NK-92 treated with Interleukin-12 subunit alpha and Interleukin-12 subunit beta, amount 100 ng/mL, for 24 hours (cell line): ENCODE measurements at places on chromosomes 6 and 20.
A peak's percentile ranks its signal among the peaks of the same experiment; 100 is the strongest.

- no peak for DNase-seq
Measured at GRCh38 chr6:150940941-150941340, 75.4 kb downstream of the MTHFD1L start.

GRCh38 chr20:31760519-31761240 lies 21.6 kb downstream of the TPX2 start:
- DNase-seq: no peak

GRCh38 chr6:15502446-15503345 lies 160.1 kb downstream of the DTNBP1 start:
- no peak for DNase-seq

DNA sequence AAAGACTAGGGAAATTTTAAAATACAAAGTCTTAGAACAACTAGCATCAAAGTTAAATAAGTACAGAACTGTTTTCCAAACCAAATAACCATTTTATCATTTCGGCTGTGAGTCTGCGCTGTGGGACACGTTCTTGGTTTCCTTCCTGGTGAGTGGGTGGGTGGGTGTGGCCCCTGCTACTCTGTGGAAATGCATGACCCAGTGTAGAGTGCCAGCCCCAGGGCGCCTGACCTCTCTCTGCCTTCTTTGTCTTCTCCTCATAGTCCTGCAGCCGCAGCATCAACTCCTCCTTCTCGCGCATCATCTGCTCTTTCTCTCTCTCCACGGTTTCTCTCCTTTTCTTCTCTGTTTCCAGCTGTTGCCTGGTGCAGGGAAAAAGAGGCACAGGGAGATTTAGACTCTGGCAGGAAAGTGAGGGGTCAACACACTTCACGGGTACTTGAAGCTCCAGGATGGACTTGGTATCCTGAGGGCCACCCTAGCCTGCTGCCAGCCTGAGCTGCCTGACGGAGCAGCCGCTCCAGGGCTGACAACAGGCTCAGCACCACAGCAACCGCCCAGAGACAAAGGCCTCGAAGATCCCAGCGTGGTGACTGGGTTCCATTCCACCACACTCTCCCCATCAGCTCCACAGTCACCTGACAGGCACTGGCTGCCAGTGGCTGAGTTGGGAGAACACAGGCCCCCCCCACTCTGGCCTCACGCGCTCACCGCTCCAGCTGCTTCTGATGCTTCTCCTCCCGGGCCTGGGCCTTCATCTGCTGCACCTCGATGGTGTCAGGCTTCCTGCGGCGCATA lies 48.4 kb downstream of the EZR start:
- no peak for DNase-seq

GRCh38 chr6:114471450-114471849 lies 128.6 kb upstream of the HS3ST5 start:
- DNase-seq: no peak

DNA sequence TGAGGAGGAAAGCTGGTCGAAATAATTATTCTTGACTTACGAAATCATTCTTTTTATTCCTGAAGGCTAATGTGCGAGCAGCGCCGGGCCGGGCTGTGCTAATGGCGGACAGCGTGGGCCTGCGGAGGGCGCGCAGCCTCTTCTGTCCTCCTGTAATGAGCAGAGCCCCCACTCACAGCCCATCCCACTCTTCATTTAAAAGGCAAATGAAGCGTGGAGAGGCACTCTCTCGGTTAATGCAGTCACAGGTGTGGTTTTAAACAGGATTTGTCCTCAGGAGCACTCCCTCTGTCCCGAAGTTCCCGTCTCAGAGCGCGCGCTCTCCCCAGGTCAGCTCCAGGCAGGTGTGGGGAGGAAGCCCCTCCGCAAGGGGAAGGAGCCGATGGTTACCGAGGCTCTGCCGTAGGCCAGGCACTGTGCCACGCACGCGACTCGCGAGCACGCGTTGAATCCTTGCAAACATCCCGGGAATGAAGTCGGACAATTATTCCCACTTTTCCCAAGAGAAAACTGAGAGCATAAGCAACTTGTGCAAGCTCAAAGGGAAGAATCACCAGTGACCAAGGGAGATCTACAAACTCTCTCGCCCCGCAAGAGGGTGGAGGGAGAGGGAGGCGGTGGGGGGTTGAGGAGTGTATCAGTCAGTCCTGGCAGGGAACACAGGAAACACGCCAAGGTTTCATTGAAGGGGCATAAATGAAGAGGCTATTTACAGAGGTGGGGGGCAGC lies 35.5 kb upstream of the ZFAND3 start:
- DNase-seq: no peak

- DNase-seq: no peak
Measured at GRCh38 chr6:366389-367297, 24.9 kb upstream of the IRF4 start.

DNA sequence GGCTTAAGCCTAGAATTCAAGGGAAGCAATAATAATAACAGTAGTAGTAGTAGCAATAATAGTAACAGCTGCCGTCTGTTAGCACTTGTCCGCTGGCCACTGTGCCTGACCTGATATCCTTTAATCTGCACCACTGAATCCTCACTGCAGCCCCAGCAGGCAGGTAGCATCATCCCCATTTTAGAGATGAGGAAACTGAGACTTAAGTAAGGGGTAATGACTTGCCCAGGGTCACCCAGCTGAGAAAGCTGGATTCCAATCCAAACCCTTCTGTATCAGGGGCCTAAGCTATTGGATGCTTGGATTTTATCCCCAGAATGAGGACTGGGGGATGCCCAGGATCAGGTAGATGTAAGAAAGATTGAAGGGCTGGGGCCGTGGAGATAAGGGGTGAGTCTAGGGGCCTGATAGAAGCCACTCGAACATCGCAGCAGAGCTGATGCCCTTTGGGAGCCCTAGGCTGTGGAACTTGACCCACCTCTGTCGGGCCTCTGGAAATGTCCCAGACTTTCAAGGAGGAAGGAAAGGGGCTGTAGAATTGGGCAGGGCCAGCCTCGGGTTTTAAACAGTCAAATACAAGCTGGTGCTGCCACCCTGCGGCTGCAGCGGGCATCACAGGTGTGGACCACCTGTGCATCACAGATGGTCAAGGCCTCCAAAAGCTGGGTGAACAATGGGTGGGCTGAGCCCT lies 102.1 kb upstream of the MYL9 start:
- DNase-seq: peak; percentile 24

GRCh38 chr6:4355241-4355640 lies 219.9 kb upstream of the ECI2 start:
- no peak for DNase-seq

DNA sequence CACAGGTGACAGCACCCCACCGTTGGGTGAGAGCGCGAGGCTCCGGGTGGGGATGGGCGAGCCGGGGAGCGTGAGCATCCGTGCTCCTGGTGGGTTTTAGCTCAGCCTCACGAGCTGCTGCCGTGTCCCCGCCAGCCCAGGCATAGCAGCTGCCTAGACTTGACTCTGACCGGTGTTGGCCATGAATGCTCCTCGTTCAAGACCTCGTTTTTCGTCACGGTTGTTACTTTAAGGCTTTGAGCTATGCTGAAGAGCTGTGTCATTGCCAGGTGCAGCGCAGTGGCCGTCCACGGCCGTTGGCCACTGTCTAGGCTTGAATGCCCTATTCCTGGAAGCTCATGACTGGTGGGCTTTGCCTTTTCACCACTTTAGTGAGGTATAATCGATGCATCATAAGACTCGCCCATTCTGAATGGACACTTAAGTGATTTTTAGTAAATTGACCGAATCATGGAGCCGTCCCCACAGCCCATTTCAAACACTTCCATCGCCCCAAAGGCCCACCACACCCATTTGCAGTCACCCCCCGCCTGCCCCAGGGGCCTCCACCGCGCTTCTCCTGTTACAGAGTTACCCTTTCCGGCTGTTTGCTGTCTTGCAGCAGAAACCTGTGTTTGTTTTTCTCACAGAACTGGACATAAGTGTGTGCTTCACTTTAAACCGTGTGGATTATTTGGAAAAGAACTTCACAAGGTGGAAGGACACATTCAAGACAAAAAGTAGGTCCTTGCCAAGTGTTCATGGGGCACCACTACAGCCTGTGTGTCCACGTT lies 21.4 kb upstream of the ADRM1 start:
- DNase-seq: no peak

DNA sequence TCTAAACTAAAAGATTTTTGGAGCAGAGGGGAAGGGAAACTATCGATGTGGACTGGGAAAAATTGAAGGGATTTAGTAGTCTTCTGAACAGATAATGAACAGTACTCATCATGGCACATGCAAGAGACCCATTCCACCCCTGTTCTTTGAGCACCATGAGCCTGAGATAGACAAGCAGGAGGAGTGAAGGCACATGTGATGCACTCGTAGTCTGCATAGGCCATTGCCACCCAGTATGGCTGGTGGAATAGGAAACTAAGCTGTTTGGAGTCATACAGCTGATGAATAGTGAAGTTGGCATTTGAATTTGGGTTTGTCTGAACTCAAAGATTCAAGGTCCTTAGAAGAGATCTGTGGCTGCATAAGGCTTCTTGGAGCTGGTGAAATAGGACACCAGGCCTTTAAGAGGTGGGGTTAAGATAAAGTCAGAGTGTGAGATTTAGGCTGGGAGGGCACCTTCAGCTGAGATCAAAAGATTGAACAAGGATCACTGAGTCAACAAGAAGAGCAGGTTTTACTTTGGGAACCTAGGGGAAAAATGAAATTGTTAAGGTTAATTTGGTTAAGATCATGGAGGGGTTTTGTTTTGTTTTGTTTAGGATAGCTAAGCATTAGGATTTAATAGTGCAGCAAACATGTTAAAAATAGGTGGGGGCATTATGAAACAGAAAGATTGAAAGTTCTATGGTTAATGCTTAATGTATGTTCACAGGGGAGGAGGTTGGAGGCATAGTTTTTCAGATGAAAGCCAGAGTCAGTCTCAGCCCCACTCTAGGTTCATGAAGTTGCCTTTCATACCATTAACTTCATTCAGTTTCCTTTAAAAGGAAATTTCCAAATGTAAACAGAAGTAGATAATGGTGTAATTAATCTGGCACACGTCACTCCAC lies 148.8 kb downstream of the ARID1B start:
- no peak for DNase-seq

DNA sequence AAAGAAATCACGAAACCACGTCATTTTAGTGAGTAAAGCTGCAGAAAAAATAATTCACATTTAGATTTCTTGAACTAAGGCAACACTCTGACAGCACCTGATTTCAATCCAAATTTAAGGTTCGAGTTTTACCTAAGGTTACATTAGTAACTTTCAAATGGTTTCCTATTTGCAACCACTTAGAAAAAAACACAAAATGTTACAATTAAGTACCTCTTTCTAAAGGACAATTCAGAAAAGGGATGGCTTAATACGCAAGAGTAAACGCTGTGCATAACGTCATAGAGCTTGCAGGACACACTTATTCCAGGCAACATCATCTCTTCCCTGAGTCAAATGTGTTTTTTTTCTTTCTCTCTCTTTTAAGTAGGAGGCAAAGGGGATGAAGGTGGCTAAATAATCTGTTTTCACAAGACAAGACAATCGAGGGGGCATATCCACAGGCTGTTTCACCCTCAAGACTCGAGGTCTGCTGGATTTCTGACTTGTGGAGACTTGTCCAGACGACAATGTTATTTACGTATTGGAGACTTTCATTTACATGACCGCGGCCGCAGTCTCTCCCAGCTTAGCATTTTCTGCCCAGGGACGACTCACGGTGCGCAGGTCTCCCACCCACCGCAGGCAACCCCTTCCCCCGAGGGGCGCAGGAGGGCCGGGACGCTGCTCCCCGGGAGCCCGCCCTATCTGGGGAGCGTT lies 86.0 kb downstream of the SESN1 start:
- peak; percentile 33 for DNase-seq

GRCh38 chr20:54342258-54342920 lies 133.0 kb upstream of the DOK5 start:
- DNase-seq: no peak

GRCh38 chr20:18287546-18287914 lies 797 bp upstream of the ZNF133 start:
- no peak for DNase-seq

DNA sequence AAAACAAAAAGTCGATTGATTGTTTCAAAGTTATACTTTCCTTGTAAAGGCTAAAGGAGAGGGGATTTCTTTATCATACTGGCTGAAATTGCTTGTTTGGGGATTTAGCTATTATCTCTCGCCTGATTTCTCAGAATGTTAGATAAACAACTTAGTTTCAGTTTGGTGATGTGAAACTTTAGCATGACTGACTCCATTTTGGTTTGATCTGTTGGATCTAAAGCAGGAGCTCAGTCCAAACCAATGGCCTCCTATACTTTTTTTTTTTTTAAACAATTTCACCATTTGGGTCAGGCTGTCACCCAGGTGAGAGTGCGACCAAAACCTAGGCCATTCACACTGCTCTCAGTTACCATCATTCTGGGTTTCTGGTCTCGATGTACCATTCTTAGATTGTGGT lies 45.4 kb upstream of the SLC16A10 start:
- DNase-seq: no peak

GRCh38 chr6:107981695-107982094 lies 23.7 kb upstream of the SEC63 start:
- no peak for DNase-seq

- DNase-seq: no peak
Measured at GRCh38 chr20:23320317-23320716, 30.3 kb upstream of the NXT1 start.

- no peak for DNase-seq
Measured at GRCh38 chr6:128271527-128271926, 248.9 kb downstream of the PTPRK start.
